ENCODE measurements at places on chromosomes 12 and 14. TPM values are rescaled to one million over a fixed set of nuclear protein-coding genes. Genes with fewer than 3 reads are reported as not detected.

GRCh38 chr12:111645433-111645832 is 40.3 kb downstream of the BRAP start:
- H3K27ac ChIP-seq = no peak overlapping the region
- no peaks in the 10 kb centered on the region for H3K27me3 ChIP-seq
- H3K4me3 ChIP-seq = no peak overlapping the region
- H3K36me3 ChIP-seq = no peaks in the 10 kb centered on the region
- no peak for DNase-seq

Gene NTS
- not detected for total RNA-seq

DNA sequence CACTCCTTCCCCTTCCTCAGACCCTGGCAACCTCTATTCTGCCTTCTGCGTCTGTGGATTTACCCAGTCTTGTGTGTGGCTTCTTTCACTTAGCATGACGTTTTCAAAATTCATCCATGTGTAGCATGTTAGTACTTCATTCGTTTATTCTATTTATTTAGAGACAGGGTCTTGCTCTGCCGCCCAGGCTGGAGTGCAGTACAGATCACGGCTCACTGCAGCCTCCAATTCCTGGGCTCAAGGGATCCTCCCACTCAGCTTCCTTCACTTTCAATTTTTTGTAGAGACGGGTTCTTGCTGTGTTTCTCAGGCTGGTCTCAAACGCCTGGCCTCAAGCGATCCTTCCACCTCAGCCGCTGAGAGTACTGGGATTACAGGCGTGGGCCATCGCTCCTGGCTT is 37.0 kb downstream of the B4GALNT3 start:
- H3K4me3 ChIP-seq = no peak overlapping the region
- no peak overlapping the region for H3K27ac ChIP-seq

DNA sequence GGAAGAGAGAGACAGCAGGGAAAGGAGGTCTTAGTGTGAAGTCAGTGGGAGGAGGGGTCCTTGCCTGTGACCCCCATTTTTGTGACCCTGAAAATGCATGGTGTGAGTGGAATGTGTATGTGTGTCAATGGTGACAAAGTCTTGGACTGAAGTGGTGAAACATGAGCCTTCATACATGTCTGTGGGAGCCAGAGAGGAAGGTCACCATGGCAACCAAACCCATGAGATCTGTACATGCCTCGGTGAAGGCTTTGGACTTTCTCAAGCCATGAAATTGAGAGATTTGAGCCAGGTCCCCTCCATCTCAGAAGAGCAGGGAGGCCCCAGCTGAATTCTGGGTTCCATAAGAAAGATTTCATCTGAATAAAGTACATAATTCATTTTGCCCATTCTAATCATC is 108.7 kb downstream of the TTC8 start:
- H3K36me3 ChIP-seq = no peaks in the 10 kb centered on the region
- H3K4me1 ChIP-seq = no peaks in the 10 kb centered on the region
- no peak overlapping the region for H3K27ac ChIP-seq
- H3K27me3 ChIP-seq = no peaks in the 10 kb centered on the region
- DNase-seq = no peak

Gene FAM90A1
- 1.5 TPM for total RNA-seq

- H3K4me1 ChIP-seq = peaks cover 4% of the 10 kb centered on the region
- H3K27me3 ChIP-seq = no peaks in the 10 kb centered on the region
- peak overlapping the region; percentile 6 for H3K27ac ChIP-seq
- no peak for DNase-seq
- H3K36me3 ChIP-seq = no peaks in the 10 kb centered on the region
- no peak overlapping the region for H3K4me3 ChIP-seq
Observed at GRCh38 chr12:41521872-41522379, 333.8 kb downstream of the PDZRN4 start.

Gene IAPP
- not detected for total RNA-seq

- no peak overlapping the region for H3K4me3 ChIP-seq
- no peaks in the 10 kb centered on the region for H3K27me3 ChIP-seq
- DNase-seq = no peak
Observed at GRCh38 chr12:30045171-30045570, 261.4 kb upstream of the TMTC1 start.

DNA sequence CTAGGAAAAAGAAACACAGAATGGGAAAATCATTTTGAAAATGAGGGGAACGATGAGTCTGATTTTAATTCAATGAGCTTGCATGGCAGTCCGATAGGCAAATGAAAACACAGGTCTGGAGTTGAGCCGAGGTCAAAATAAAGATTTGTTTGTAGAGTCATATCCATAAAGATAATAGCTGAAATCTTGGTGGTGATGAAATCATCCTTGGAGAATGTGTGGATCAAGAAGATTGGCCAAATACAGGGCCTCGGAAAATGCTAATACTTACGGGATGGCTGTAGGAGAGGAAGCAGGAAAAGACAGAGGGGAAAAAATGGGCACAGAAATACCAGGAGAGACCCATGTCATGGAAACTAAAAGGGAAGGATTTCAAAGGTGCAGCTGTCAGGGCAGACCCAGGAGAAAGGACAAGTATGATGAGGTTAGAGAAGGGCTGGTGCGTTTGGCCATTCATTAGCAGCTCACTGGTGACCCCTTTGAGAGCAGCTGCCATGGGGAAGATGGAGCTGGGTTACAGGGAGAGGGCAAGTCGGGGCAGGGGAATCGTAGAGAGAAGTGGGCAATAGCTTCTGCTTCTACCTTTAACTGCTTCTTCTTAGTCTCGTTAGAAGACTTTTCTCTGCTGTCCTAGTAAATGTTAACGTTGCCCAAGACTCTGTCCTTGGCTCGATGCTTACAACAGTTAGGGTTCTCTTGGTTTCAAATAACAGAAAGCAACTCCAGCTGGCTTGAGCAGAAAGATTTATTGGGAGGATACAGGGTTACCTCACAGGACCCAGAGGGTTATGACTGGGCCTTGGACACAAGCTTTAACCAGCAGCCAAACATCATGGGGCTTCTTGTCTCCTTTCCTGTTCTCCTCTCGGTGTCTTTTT is 161.8 kb downstream of the EFCAB11 start:
- DNase-seq = no peak
- H3K27ac ChIP-seq = no peak overlapping the region
- no peaks in the 10 kb centered on the region for H3K27me3 ChIP-seq
- H3K36me3 ChIP-seq = no peaks in the 10 kb centered on the region

Gene ACOT6
- 1.2 TPM for total RNA-seq

DNA sequence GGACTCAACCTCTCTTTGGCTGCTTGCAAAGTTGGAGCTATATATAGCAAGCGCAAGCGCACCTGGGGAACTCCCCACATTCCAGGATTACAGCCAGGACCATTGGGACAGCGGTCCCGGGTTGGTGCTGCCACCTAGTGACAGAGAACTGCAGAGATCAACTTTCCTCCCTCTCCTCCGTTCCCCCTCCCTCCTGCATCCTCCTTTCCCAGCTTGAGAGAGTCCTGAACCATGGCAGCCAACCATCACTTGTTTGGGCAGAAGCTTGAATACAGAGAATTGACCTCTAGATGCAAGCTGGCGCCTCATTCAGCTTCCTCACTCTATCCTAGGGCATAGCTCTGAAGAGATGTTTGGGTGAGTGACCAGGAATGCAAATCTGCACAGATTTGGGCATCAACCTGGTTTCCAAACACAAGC is 17.4 kb upstream of the FLVCR2 start:
- no peak overlapping the region for H3K4me3 ChIP-seq
- peak; percentile 86 for DNase-seq
- H3K36me3 ChIP-seq = no peaks in the 10 kb centered on the region
- H3K4me1 ChIP-seq = peaks cover 5% of the 10 kb centered on the region

DNA sequence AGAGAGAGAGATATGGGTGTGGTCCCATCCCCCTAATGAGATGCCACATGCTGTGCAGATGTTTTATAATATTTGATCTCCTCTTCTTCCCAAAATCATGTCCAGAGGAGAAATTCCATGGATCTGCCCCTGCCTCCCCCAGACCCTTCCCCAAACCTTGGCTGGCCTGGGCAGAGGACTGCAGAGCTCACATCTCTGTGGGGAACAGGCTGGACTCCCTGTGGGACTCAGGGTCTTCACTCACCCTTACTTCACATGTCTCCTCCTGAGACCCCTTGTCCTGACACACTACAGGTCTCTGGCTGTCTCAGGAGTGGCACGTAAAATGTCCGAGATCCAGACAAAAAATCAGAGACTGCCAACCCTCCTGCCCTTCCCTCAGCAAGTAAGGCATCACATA is 76.0 kb upstream of the CAPRIN2 start:
- no peak overlapping the region for H3K27ac ChIP-seq
- H3K4me3 ChIP-seq = no peak overlapping the region
- DNase-seq = no peak
- H3K36me3 ChIP-seq = no peaks in the 10 kb centered on the region

Measured in testis (tissue), 5 donors.